MM.1S (cell line): ENCODE measurements at places on chromosomes 7 and 10.

- no peak for DNase-seq
- no peak overlapping the region for H3K4me3 ChIP-seq
- no peaks in the 10 kb centered on the region for H3K27me3 ChIP-seq
- H3K4me1 ChIP-seq = peaks cover 25% of the 10 kb centered on the region
Observed at GRCh38 chr10:61975391-61975932, 74.0 kb downstream of the ARID5B start.

GRCh38 chr7:102849538-102849937, 63.3 kb upstream of the LRRC17 start:
- H3K27me3 ChIP-seq = no peaks in the 10 kb centered on the region
- no peaks in the 10 kb centered on the region for H3K36me3 ChIP-seq
- no peak for DNase-seq
- no peak overlapping the region for H3K27ac ChIP-seq
- H3K4me3 ChIP-seq = no peak overlapping the region
- H3K4me1 ChIP-seq = no peaks in the 10 kb centered on the region

- DNase-seq = peak; percentile 66
- H3K4me1 ChIP-seq = peaks cover 6% of the 10 kb centered on the region; the same call in 1 of the 2 replicates
- H3K27me3 ChIP-seq = peaks cover 70% of the 10 kb centered on the region
- H3K4me3 ChIP-seq = peak within 1 kb of the TSS; percentile 46; the same call in 1 of the 2 replicates
Observed at GRCh38 chr10:89301721-89302445, at the start of gene IFIT2. Gene IFIT2, plus strand, starts transcription at chr10:89302046. Its CDS starts 78 bp downstream, at chr10:89302124.

DNA sequence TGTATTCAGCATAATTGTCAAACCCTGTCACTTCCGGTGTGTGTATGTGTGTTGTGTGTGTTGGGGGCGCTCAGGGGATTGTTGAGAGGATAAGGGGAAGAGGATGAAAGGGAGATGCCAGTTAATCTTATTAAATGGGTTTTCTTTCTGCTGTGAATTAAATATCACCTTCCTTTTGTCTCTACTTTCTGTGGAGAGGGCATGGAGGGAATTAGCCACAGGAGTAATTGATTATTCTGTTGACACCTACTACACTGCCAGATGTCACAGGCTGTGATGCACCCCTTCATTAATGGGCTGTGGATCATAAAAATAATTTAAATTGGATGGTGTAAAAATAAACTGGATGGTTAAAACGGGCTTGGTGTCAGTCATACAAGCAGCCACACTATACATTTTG, 311.9 kb downstream of the MDFIC start:
- H3K36me3 ChIP-seq = no peaks in the 10 kb centered on the region
- H3K27ac ChIP-seq = no peak overlapping the region
- H3K4me3 ChIP-seq = no peak overlapping the region
- H3K27me3 ChIP-seq = no peaks in the 10 kb centered on the region
- no peak for DNase-seq
